Gastrocnemius medialis (tissue), 4 donors: ENCODE measurements at places on chromosomes 2 and 18.

DNA sequence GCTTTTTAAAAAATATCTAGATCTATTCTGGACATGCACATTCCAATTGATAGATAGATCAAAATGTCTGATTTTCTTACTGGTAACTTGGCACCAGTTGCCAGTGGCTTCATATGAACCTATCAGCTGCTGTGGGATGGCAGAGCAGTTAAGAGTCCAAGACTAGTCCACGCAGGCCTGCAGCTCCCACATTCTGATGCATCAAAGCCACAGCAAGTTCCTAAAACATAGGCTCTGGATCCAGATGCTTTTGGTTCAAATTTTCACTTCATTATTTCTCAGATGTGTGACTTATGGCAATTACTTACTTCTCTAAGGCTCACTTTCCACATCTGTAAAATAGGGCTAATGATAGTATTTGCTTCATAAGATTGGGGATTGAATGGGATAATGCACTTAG, 48.0 kb upstream of the CYP1B1 start:
- DNase-seq = no peak

- DNase-seq = peak; percentile 9
Measured at GRCh38 chr18:22488554-22488953, 70.8 kb upstream of the CTAGE1 start.

- no peak for DNase-seq
Measured at GRCh38 chr18:44093253-44093652, 587.4 kb upstream of the SETBP1 start.

DNA sequence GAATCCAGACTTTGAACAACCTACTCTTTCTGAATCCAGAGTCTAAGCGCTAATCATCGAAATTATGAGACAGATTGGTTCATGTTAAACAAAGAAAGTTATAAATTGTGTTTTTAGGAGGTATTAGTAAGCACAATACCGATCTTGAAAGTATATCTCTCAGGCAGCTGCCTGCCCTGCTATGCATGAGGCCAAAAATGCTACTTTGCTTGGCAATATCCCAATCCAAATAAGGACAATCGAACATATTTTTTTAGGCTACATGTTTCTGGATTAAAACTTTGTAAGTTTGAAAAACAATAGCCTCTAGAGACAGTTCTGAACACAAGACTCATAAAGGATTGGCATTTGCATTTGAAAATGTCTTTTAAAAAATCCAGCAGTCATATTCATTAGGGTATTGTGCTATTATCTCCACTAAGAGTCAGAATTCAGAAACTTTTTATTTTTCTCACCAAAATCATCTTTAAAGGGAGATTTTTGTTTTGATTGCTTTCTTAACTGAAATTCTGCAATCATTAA, 167.1 kb downstream of the PDE1A start:
- no peak for DNase-seq

DNA sequence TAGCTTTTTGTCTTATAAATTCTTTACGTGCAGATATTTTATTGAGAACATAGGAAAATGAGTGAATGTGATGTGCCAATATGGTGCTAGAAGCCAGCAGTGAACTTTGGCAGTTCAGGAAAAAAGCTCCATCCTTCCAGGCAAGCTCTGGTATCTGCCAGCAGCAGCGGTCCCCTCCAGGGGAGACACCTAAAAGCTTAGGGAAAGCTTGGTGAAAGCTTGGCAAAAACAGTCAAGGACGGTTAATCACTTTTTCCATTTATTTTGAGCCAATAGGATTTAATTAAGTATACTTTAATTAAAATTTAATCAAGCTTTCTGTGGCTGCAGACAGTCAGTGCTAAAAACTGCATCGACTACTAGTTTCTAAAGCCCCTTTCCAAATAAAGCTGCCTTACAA, 60.4 kb downstream of the PID1 start:
- DNase-seq = no peak

- DNase-seq = no peak
Measured at GRCh38 chr2:84077496-84077895, 381.6 kb downstream of the SUCLG1 start.

DNA sequence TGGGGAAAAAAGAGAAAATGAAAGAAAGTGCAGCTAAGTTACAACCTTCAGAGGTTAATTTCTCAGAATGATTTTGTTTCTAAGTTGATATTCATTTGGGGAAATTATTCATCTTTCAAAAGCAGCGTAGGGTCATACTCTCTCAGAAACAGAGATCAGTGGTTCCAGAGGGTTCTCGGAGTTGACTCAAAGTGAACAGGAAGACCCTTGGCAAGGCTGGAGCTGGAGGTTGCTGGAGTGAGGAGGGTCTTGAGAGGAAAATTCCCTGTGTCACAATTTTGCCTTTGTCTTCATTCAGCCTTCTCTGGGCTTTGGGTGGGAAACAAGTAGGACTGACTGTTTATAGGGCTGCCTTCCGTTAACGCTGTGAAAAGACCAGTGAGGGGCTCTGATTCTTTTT, 168.2 kb downstream of the ICOS start:
- DNase-seq = no peak

GRCh38 chr18:54267701-54268100, 1.6 kb upstream of the POLI start:
- no peak for DNase-seq

DNA sequence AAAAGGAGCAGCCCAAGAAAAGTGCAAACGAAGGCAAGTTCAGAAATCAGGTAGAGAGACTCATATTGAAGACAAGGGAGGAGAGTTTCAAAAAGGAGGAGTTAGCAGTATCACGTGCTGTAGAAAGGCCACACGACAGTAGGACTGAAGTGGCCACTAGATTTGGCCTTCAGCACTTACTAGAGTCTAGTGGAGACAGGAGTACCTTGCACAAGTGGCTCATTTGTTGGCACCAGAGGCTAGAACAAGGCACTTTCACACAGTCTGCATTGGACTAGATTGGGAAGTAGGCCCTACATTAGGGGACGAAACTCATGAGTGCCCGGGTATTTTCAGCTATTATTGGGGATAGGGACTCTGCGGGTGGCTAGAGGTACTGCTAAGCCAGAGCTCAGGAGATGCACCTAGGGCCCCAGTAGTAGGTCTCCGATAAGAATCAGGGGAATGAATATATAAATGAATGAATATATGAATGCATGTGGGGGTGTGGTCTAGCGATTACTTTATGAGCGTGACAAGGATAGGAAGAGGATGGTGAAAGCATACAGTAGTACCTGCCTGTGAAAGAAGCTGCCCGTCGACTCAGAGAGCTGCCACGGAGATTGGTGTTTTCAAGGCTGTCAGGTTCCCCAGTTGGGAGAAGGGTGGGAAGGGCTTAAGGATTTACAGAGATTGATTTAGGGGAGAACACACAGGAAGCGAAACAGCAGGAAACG, 1.4 kb upstream of the NCOA1 start:
- DNase-seq = no peak

- no peak for DNase-seq
Measured at GRCh38 chr2:174495365-174496012, 8.7 kb upstream of the GPR155 start.

- DNase-seq = no peak
Measured at GRCh38 chr2:47256416-47257087, 101.4 kb upstream of the STPG4 start.

GRCh38 chr18:79574938-79575525, 104.6 kb upstream of the CTDP1 start:
- no peak for DNase-seq

DNA sequence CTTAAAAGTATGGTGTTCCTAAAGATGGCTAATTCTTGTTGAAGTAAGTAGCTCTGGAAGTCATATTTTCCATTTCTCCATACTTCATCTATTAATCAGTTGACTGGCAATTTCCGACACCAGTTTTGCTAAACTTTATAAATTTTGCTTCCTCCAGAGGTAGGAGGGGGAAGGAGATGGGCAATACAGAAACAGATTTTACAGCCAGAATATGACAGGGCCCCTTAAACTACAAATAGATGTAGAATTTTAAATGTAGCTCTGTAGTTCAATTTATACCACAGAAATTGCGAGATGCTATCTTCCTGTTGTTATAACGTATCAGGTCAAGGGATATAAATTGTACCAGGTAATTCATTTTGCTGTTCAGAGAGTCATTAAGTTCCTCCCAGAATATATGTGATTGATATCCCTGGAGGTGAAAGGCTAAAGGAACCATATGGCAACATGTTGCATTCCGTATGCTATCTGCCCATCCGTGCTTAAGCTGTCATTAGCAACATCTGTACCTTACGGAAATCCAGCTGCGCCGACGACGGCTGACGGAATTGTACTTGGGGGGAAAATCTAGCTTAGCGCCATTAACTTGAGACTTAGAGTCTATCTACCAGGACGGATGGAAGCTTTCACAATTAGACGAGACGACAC, 8.4 kb upstream of the NR4A2 start:
- DNase-seq = no peak

DNA sequence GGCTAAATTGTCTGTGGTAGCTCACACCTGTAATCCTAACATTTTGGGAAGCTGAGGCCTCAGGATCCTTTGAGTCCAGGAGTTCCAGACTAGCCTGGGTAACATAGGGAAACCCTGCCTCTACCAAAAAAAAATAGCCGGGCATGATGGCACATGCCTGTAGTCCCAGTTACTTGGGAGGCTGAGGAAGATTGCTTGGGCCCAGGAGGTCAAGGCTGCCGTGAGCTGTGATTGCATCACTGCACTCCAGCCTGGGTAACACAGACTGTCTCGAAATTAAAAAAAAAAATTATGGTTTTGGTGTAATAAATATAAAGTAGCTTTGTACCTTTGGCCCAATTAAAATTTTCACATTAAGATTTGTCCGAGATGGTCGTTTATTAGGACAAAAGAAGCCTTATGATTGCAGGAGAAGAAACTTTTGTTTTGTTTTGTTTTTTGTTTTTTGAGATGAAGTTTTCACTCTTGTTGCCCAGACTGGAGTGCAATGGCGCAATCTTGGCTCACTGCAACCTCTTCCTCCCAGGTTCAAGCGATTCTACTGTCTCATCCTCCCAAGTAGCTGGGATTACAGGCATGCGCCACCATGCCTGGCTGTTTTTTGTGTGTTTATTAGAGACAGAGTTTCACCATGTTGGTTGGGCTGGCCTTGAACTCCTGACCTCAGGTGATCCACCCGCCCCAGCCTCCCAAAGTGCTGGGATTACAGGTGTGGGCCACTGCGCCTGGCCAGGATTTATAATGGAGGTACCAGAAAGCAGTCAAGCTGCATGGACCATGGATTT, 4.1 kb downstream of the MTA3 start:
- DNase-seq = no peak

DNA sequence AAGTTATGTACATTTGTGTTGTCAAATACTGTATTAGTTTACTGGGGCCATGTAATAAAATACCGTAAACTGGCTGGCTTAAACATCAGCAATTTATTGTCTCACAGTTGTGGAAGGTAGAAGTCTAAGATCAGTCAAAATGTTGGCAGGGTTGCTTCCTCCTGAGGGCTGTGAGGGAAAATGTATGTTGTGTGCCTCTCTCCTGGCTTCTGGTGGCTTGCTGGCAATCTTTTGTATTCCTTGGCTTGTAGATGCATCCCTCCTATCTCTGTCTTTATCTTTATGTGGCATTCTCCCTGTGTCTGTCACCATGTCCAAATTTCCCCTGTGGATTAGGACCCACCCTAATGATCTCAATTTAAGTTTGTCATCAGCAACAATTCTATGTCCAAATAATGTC, 37.0 kb upstream of the SLC30A6 start:
- no peak for DNase-seq

DNA sequence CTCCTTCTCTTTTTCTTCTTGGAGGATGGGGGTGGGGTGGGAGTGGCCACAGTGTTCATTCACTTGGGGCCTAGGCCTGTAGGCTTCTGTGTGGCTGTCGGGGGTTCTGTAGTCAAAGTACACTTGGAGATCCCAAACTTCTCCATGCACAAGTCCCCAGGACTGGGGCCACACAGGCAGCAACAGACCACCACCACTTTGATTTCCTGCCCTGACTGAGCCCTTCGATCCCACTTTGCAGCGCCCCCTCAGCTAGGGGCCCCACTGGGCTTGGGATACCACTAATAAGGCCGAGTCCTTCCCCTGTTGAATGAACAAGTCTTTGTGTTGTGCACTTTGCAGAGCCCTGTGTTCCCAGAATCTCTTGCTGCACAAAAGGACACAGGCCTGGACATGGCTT, 5.5 kb upstream of the TEX51 start:
- no peak for DNase-seq

- DNase-seq = no peak
Measured at GRCh38 chr2:66869076-66869475, 434.2 kb downstream of the MEIS1 start.

GRCh38 chr2:29463181-29463900, 348.1 kb downstream of the CLIP4 start:
- no peak for DNase-seq

- DNase-seq = no peak
Measured at GRCh38 chr2:208148803-208149202, 2.8 kb upstream of the CRYGB start.

DNA sequence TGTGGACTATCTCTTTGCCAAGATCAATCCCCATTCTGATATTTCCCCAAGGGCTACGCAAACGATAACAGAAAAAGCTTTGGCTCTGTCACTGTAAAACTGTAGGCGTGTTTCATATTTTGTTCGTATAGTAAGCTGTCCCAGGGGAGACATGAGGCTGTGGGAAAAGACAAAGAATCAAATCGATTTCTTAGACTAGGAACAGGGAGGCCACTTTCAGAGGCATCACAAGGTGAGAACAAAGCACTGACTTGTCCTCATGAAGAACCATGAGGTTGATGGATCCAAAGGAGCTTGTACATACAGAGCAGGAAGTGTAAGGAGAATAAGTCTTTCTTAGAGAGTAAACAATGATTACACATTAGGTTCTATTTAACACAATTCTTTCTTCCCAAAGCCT, 255.7 kb downstream of the HNMT start:
- DNase-seq = no peak
